ENCODE measurements at places on chromosomes 2 and 18.

DNA sequence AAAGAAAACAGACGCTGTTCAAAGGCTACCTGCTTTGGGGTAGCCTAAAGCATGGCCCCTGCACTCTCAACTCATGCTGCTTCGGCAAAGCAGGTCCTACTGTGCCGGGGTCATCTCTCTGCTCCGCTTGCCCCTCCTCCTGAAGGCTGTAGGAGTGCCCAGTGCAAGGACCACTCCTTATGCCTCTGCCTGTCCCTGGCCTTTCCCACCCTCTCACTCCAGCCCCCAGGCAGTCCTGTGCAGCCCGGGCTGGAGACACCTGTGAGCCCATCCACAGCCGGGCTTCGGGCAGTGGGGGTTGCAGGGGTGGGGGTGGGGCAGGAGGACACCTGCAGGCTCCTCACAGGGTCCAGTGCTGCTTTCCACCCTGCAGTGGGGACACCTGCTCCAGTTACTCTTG is 69.1 kb downstream of the ACKR3 start:
- DNase-seq: no peak

DNA sequence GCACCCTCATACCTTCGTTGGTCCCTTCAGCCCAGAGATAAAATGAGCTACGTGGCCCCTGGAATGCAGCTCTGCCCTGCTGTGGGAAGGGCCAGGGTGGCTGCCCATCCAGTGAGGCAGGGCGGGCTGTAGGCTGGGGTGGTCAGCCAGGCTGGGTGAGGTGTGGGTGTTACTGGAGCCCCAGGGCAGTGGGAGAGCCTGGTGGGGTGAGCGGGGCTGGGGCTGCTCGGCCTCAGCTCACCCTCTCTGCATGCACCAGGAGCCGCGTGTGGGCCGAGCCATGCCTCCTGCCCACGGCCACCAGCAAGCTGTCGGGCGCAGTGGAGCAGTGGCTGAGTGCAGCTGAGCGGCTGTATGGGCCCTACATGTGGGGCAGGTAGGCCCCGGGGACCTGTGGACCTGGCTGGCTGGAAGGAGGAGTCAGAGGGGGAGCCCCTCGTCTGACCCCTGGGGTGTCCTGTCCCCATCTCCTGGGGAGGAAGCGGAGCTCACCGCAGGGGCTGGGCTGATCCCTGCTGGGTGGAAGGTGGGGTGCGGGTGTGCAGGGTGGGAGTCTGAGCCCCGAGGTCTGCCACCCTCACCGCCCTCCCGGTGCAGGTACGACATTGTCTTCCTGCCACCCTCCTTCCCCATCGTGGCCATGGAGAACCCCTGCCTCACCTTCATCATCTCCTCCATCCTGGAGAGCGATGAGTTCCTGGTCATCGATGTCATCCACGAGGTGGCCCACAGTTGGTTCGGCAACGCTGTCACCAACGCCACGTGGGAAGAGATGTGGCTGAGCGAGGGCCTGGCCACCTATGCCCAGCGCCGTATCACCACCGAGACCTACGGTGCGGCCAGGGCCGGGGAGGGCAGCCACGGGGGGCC is 5.5 kb downstream of the RNPEPL1 start:
- no peak for DNase-seq

- no peak for DNase-seq
These were observed 12.5 kb upstream of the GYPC start for GRCh38 chr2:126643431-126643830.

GRCh38 chr2:10405448-10405847 is 42.7 kb downstream of the ODC1 start:
- no peak for DNase-seq

- DNase-seq: no peak
These were observed 427.3 kb downstream of the LRP1B start for GRCh38 chr2:141703501-141703900.

GRCh38 chr2:153004627-153005026 is 286.2 kb downstream of the ARL6IP6 start:
- DNase-seq: no peak

- no peak for DNase-seq
These were observed 19.6 kb upstream of the HNMT start for GRCh38 chr2:137944714-137945113.

Measured in naive thymus-derived CD8-positive, alpha-beta T cell (primary cell).